ENCODE measurements at places on chromosomes 13 and 19.
A peak's percentile ranks its signal among the peaks of the same experiment; 100 is the strongest.

- no peak for DNase-seq
Observed at GRCh38 chr19:19094513-19094912, 30.7 kb downstream of the SLC25A42 start.

- DNase-seq = no peak
Observed at GRCh38 chr19:2633693-2634075, 68.8 kb downstream of the GNG7 start.

DNA sequence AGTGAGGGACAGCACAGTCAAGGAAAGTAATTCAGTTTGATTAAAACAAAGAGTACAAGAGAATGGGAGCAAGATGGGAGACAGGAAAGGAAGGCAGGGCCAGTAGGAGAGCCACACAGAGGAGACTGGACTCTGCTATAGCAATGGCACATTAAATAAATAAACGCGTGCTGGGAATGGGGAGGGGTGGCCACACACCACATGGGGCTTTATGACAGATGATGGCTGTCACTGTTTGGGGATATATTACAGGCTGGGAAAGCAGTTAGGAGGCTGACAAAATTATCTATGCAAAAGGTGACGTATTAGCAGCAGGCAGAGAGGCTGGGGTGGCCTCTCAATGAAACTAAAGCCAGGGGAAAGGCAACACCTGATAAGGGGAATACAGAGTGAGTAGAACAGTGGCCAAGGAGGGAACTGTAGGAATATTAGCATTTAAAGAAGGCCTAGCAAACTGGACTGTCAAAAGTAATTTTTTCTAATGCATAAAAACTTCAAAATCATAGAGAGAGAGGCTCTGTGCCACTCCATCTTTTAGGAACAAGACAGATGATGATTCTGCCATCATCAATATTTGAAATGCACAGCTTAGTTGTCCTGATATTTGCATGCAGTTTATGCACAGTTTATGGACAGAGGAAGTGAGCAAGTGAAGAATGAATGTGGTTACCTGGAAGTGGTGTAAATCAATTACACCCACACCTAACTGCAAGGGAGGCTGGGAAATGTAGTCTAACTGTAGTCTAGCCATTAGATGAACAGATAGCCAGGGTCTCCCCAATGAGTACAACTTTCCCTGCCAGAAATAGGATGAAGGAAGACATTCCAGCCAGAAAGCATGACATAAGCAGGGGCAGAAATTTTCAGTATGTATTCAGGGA, 346.5 kb downstream of the FOXO1 start:
- DNase-seq = no peak

- no peak for DNase-seq
Observed at GRCh38 chr13:110293037-110293436, 13.9 kb downstream of the COL4A1 start.

- no peak for DNase-seq
Observed at GRCh38 chr13:105608104-105608503, 927.4 kb downstream of the EFNB2 start.

DNA sequence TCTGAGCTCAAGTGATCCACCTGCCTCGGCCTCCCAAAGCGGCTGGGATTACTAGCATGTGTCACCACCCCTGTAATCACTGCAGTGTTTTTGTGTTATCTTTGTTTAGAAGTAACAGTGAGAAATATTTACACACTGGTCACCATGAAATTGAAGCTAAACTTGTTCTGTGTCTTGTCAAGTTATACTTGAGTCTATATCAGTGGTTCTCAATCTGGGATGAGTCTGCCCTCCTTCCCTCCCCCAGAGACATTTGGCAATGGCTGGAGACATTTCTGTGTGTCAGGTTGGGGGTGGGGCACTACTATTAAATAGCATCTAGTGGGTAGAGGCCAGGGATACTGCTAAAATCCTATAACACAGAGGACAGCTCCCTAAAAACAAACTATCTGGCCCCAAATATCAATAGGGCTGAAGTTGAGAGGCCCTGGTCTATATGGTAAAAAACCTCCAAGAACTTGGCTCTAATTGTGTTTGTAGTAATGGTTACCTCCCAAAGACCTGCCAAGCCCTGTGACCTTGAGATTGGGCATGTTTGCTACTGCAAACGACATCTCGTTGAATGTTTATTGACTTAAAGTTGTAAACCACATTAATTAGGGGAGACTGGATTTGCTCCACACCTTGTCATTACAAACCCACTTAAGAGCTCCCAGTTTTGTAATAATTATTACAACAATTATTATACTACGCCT, 6.9 kb downstream of the CTU1 start:
- no peak for DNase-seq

- DNase-seq = no peak
Observed at GRCh38 chr19:42558450-42559150, 30.3 kb upstream of the CEACAM1 start.

DNA sequence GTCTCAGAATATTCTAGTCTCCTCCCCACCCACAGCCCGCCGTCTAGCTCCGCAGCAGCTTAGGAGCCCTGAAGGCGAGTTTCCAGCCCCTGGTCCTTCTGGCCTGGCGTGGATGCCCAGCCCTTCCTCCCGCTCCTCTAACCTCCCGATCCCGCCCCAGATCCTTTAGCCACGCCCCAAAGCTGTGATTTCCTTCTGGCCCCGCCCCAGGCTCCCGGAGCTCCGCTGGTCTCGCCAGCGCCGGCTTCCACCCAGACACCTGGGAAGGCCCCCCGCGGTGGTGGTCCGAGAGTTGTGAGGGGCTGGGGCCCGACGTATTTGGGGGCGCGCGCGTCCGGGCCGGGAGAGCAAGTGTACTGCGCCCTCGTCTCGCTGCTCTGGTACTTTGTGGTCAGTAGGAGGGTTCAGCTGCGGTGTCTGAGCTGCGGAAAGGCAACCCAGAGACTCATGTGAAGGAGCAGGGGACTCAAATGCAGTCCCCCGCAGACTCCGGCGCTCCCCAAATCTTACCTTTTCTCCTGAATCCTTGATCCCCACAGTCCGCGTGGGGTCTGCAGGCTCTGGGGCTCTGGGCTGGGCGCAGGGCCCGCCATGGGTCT, at the start of gene CGB7:
TSS of gene CGB7 (minus strand) at position 114 of the 599 bp plus-strand sequence. CDS start 2,374 bp downstream, outside the sequence.
- peak; percentile 18 for DNase-seq

DNA sequence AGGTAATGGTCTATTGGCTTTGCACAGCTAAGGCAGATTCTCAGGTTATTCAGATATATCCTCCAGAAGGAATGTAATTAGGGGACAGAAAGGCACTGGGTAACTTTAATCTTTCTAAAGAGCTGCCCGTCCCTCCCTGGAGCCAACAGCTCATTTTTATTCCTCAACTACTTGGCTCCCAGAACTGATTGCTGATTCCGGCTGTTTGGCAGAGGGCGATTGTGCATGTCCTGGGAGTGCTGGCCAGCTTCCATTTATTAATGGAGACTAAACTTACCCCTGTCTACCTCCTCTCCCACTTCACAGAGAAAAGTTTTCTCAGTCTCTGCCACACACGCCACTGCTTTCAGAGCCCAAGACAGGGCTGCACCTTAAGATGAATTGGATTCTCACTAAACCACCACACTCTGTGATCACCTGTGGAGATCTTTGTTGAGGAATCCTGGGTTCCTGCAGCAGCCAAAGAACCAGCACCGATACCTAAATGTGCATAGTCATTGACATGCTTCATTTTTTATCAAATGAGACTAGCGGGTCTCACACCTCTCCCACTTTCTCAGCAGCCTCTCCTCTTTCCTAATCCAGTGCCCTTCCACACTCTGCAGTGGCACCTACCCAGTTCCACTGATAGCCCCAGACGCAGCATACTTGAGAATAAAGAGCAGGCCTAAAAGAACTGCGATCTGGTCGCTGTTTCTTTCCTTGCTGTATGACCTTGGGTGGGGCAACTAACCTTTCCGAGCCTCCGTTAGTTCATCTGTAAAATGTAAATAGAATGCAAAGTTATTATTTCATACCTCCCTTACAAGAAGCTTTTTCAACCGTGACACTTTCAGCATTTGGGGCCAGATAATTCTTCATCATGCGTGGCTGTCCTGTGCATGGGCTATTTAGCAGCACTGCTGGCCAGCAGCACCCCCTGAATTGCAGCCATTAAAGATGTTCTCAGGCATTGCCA, 648.7 kb downstream of the UQCRFS1 start:
- no peak for DNase-seq

DNA sequence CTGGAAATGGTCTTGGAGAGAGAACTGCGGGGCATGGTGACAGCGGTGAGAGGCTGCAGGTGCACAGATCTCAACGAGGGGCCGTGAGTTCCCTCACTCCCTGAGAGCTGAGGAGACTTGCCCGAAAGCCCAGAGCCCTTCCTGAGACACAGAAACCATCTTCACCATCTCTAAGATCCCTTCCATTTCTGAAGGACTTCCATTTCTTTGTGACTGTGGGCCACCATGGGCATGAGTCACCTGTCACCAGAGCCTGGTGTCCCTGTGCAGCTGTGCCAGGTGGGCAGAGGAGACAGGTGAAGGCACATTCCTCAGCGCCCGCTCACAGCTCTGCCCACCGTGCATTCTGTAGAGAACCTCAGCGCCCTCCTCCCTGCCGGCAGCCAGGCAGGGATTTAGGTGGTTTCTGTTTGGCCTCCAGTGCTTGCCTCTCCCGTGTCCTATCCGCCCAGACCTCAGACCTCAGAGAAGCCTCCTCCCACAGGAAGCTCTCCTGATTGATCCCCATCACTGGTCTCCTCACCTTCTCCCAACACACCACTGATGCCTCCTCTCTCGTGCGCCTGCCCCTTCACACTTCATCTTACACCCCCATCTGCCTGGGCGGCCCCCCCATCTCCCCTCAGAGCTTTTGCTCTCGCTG, 24.2 kb downstream of the SH3GL1 start:
- DNase-seq = no peak

GRCh38 chr13:87952377-87952776, 281.2 kb downstream of the SLITRK5 start:
- no peak for DNase-seq

- no peak for DNase-seq
Observed at GRCh38 chr13:43994999-43995859, 115.5 kb downstream of the LACC1 start.

GRCh38 chr19:2495130-2495641, 19.3 kb downstream of the GADD45B start:
- no peak for DNase-seq

GRCh38 chr13:21034603-21035191, 26.7 kb downstream of the LATS2 start:
- DNase-seq = no peak
